ENCODE measurements at places on chromosomes 12 and 14.

DNA sequence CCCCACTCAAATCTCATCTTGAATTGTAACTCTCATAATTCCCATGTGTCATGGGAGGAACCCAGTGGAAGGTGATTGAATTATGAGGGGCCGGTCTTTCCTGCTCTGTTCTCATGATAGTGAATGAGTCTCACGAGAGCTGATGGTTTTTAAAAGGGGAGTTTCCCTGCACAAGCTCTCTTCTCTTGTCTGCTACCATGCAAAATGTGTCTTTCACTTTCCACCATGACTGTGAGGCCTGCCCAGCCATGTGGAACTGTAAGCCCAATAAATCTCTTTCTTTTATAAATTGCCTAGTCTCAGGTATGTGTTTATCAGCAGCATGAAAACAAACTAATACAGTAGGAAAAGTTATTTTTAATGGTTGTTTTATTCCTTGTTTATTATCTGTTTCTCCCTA is 146.0 kb downstream of the FSCB start:
- no peak for DNase-seq

DNA sequence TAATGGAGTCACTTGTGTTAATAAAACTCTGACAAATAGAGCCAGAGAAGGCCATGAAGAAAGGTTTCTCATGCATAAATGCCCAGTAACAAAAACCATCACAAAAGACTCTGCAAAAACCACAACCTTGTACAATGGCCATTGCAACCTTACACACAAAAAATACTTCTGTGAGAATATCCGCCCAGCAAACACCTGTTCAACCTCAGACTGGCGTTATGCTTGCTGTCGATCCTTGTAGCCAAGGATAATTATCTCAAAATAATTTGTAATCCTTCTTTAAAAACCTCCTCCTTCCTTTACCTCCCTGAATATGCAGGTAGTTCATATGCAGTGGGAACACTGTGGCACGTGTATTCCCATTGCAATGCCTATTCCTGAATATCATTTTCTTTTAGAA is 157.1 kb downstream of the SLC41A2 start:
- DNase-seq, result no peak

DNA sequence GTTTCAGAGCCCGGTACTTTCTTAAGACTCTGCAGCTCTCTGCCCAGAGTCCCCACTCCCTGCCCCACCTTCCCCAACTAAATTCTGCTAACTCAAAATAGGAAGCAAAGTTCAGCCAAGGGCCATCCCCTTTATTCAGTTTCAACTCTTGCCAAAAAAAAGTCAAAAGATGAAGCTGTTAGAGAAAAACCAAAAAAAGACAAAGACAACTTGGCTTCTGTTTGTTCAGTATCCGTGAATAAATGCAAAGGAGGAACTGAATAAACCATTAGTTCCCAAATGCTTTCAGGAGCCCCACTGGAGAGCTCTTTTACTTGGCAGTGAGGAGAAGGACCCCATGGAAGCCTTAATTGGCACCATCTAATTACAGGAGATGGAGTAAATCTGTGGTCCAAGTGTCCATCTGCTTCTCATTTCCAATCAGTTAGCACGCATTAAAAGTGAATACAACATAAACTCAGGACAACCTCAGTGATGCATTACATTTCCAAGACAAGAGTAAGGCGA is 155.4 kb upstream of the GZMB start:
- no peak for DNase-seq

DNA sequence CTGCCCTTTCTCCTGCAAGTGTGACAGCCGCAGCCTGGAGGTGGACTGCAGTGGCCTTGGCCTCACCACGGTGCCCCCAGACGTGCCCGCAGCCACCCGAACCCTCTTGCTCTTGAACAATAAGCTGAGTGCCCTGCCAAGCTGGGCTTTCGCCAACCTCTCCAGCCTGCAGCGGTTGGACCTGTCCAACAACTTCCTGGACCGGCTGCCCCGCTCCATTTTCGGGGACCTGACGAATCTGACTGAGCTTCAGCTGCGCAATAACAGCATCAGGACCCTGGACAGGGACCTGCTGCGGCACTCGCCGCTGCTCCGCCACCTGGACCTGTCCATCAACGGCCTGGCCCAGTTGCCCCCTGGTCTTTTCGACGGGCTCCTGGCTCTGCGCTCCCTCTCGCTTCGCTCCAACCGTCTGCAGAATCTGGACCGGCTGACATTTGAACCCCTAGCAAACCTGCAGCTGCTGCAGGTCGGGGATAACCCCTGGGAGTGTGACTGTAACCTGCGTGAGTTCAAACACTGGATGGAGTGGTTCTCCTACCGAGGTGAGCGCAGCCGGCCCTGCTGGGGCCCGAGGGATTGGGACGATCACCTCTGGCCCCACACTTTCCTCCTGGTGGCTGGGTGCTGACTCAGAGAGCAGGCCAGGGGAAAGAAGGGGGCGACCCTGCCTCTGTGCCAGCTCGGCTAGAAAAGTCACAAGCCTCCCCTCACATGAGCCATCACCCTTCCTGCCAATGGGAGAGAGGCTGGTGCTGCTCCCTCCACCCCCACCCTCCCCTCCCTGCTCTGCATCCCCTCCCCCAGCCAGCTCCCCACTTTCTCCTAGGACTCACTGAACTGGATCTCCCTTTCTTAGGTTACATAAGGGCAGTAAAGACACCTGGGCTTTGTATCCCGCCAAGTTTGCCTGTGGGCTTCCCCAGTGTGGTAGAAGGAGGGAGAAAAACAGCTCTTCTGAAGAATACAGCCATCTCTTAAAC is 10.9 kb downstream of the LRTM2 start:
- DNase-seq, result no peak

- DNase-seq, result no peak
Measured at GRCh38 chr12:2756756-2757155, 38.0 kb upstream of the FKBP4 start.

DNA sequence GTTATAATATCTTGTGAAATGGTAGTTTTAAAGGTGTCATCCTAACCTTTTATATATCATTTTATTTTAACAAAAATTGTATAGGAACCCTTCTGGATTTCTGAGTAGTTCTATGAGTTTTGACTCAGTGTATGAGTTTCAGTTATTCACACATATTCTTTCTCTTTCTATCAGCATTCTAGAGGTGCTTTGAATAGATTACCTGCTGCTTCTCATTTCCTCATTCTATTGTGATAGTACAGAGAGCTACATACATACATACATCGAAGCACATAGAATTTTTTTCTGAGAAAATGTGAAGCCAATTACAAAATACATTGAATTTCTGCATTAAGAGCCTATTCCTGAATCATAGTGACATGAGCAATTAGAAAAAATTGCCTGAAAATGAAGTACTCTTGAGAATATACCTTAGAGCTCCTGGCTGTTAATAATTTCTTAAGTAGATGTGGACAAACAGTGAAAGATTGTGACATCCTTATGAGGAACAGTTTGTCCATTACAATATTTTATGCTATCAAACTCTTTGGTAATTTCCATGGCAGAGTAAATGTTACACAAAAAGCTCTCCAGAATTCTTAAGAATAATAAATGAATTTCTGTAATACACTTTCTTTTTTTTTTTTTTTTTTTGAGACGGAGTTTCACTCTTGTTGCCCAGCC is 556.6 kb downstream of the TRHDE start:
- DNase-seq, result no peak

DNA sequence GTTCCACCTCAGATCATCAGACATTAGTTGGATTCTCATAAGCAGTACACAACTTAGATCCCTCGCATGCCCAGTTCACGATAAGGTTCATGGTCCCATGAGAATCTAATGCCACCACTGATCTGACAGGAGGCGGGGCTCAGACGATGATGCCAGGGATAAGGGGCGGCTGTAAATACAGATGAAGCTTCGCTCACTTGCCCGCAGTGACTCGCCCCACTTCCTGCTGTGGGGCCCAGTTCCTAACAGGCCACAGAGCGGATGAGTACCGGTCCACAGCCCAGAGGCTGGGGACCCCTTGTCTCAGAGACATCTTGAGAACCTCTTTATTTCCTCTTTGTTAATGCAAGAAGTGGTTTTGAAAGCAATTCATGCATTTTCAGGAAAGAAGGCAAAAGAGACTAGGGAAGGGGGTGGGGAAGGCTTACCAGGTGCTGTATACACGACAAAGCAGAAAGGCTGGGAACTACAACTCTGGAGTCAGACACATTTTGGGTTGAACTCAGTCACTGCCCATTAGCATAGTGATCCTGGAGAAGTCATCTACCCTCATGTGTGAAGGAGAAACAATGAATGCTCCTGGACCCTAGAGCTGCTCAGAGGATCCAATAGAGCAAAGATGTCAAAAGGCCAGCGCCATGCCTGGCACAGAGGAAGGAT is 68.7 kb downstream of the EID3 start:
- DNase-seq, result peak; percentile 72

DNA sequence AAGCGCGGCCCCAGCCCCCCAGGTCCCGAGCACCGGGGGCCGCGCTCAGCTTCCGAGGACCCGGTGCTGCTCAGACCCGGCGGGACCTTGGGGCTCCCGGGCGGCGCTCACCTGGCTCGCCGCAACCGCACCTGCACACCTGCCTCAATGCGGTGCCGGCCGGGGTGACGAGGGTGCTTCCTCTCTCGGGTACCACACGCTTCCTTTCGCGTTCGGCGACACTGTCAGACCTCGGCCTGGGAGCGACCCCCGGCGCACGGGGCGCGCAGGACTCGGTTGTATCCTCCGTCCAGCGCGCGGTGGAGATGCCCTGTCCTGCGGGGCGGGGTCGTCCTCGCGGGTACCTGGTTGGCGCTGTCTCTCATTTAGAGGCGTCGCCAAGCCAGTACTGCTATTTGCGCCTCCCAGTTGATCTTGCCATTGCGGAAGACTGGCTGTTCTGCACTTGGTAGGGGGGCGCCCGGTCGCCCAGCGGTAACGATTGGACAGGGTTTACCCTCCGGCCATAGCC is 718 bp downstream of the PACS2 start:
- peak; percentile 33 for DNase-seq

- DNase-seq, result peak; percentile 92
Measured at GRCh38 chr12:1429980-1430379, 164.4 kb downstream of the FBXL14 start.

DNA sequence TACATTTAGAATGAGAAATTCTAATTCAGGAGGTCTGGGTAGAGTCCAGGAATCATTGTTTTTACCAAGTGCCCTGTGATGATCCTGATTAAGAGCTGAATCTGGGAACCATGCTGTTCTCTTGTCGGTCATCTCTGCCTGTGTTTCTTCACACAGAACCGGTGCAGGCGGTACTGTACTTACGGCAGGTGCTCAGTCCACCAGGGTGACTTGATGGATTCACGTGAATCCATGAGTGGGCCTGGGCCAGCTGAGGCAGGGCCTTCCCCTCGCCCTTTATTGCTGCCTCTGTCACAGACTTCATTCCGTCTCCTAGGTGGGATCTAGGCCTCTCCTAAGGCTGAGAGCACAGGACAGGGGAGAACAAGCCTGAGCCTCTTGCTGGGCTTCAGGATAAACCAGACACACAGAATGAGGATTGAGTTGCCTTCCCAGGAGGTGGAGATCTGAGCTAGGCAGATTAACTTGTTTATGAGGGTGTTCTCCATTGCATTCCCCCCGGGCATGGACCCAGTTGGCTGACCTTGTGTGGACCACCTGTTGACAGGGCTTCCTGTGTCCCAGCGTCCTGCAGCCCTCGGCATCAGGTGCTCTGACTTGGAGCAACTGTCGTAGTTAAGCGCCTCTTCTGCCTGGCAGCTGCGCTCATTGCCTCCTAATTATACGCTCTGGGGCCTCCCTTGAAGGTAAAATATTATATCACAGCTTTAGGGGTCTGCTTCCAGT is 42.1 kb downstream of the B4GALNT3 start:
- no peak for DNase-seq

DNA sequence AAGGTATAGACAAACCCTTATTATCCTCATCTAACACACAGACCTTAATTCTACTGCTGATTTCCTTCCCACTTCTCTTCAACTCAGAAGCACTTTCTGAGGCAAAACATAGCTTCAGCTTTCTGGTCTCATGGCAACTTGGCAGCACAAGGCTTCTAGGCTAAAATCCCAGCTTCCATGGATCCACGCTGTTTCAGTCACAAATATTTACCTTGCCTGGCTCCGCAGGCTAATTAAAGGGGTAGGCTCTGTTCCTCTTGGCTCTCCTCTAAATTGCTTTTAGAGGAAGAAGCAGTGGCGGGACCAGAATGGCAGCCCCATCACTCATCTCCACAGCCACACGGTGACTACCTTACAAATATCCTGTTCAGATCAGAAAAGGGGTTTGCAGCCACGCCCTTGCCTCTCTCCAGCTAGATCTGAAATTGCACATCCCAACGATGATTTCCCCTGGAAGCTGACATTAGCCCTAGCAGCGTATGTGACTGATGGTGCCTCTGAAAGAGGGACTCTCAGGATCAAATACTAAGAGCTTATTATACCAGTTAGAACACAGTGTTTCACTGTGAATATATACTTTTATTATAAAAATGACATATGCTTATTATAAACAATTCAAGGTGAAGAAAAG is 221.5 kb upstream of the NUDT4 start:
- no peak for DNase-seq

- peak; percentile 62 for DNase-seq
Measured at GRCh38 chr14:103385929-103386712, 906 bp downstream of the MARK3 start.

DNA sequence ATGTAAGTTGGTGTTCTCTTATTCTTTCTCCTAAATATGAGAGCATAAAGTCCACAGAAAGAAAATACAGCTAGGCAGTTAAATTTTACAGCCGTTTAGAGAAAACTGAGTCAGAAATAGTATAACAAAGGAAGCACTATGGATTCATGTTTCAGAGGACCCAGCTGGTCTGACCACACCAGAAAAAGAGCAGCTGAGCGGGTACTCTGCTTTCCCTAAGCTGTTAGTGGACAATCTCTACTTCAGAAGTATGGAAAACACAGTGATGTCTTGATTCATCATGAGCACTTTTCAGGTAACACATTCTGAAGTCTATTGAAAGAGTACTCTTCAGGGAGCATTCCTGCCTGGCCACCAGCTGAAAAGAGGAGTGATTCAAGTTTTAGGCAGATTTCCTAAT is 12.4 kb downstream of the PPM1H start:
- no peak for DNase-seq

GRCh38 chr14:30223385-30223785 is 295.7 kb upstream of the PRKD1 start:
- no peak for DNase-seq

DNA sequence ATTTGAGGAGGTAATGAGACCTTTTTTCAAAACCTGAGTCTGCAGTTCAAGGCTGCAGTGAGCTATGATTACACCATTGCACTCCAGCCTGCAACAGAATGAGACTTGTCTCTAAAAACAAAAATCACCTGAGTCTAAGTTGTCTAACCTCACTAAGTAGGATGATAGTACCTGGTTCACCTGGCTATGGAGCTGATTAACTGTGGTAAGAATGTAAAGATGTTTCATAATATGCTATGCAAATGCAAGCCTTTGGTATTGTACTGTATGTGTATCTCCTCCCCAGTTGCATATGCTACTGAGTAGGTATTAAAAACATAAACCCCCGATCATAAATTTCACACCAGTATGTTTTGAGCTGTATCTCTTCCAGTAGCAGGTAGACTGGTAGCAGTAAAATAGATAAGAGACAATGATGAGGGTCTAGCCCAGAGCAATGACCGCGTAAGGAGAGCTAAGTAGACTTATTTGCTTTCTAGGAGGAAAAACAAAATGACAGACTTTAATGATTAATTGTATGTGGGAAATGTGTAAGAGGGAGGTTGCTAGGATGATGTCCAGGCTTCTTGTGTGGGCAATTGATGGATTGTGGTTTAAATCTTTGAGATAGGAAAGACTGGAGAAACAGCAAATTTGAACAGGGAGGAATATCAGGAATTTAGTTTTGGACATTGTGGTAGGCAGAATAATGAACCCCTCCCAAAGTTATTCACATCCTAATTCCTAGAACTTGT is 41.6 kb upstream of the EGLN3 start:
- DNase-seq, result no peak

GRCh38 chr14:47511829-47512228 is 163.6 kb downstream of the MDGA2 start:
- no peak for DNase-seq
